ENCODE measurements at places on chromosomes 12 and 14.

GRCh38 chr14:36683083-36683724, 21.5 kb downstream of the PAX9 start:
- DNase-seq = no peak

DNA sequence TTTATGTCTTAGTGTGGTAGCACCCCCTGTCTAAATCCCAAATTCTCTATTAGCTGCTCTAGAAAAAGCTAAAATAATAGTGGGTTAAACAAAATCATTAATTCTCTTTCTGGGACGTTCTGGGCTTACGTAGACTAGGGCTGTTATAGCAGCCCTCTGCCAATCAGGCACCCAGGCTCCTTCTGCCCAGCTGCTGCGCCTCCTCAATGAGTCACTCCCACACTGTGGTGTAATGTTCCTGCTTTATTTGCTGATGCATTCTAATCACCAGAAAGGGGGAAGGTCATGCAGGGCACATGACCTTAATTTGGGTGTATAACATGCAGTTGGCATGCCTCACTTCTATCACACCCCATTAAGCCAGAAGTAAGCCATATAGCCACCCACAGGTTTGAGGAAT, 294.5 kb downstream of the GALC start:
- DNase-seq = no peak

DNA sequence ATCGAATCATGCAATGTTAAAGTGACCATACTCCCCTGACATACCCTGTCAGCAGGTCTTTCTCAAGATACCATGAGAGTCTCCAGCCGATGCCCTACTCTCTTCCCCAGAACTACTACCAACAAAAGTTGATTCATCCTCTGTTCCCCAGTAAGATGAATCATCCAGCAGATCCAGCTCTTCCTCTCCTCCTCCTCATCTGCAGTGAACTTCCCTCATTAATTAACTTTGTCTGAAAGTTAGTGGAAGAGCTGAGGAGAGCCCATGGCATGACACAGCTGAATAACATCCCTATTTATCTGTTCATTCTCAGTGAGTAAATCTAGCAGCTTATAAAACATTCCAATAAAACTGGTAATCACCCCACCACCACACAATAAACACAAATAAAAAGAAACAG, 213.4 kb downstream of the EGLN3 start:
- DNase-seq = no peak

DNA sequence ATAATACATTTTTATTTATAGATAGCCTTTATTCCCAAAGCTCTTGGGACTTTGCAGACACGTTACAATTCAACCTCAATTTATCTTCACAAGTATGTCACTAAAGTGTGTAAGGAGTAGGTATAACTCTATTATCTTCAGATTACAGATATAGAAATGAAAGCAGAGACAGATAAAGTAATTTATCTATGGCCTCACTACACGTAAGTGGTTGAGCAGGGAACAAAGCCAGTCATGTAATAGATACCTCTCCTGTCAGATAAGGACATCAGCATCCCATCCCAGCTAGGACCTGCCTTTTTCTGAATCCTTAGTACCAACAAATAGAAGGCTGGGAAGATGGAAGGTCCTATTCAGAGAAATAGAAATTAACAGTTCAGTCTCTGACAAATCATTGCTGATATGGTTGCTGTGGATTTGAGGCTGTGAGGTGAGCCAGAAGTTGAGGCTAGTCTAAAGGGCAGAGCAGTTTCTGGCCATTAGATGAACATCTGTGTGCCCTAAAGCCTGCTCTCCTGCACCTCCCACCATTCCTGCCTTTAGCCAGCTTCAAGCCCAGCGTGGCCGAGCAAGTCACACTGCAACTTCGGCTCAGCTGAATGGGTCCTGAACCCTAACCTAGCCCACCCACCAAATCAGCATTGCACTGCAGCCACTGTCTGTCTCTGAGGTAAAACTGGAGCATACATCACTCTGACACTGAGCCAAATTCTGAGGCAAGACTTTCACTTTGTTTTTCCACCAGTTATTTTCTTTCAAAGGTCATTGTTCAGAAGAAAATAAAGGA, 71.1 kb upstream of the PLEKHA5 start:
- DNase-seq = no peak

DNA sequence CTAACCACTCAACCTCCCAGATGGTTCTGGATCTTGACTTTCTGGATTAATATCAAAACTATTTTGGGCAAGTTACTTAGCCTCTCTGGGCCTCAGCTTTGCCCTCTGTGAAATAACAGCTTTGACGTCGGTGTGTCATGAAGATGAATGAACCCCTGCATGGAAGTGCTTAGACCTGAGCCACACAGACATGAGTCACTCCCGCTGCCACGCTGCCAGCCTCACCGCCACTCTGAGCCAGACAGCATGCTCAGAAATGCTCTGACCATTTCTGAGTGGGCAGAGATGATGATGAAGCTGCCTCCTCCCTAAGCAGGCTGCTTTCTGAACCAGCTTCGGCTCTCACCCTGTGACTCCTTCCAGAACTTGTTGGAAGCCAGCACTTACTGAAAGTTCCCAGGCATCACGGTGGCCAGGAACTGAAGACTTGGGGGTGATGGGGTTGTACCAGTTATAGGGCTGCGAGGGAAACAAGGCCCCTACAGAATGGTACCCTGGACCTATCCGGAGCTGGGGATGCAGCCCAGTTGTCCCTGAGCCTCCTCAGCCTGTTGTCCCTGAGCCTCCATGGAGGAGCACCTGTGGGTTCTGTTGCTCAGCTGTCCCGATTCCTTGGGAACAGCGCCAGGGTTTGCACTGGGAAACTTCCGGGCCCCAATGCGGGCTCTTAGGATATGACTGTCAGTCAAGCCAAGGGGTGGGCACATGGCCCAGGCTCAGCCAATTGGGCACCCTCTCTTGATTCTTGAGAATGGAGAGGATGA, 2.0 kb upstream of the CCDC197 start:
- DNase-seq = no peak

GRCh38 chr12:65536876-65537681, 258.6 kb downstream of the MSRB3 start:
- DNase-seq = no peak

- DNase-seq = no peak
Measured at GRCh38 chr12:118374909-118375308, 1.4 kb upstream of the SUDS3 start.

GRCh38 chr12:70052931-70053497, 190.2 kb upstream of the CNOT2 start:
- DNase-seq = peak; percentile 84

DNA sequence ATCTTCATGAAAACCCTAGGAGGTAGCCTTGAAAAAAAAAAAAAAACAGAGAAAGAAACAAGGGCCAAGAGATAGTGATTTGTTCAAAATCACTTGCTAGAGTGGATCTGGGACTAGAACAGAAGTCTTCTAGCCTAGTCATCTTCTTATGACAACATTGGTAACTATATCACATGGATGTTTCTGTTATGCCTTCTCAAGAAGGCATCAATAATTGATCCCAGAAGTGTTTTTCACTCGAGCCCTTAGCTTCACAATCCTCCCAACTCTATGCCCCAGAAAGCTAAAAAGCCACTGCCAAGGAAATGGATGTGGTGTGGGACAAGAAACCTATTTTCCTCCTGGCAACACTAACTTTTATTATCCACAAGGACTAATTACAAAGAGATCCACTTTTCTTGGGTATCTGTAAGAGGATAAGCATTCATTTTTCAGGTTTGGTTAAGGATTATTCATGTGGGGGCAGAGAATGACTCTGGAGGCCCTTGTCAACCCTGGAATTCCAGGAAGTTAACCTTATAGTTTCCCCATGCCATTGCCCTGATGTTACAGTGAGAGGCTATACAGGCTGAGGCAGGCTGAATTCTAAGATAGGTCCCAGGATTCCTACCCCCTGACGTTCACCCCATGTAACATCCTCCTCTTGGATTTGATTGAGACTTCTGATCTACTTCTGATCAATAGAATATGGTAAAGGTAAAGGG, 67.7 kb upstream of the CPM start:
- DNase-seq = no peak

GRCh38 chr12:123075646-123076171, 75.2 kb downstream of the PITPNM2 start:
- DNase-seq = peak; percentile 78

DNA sequence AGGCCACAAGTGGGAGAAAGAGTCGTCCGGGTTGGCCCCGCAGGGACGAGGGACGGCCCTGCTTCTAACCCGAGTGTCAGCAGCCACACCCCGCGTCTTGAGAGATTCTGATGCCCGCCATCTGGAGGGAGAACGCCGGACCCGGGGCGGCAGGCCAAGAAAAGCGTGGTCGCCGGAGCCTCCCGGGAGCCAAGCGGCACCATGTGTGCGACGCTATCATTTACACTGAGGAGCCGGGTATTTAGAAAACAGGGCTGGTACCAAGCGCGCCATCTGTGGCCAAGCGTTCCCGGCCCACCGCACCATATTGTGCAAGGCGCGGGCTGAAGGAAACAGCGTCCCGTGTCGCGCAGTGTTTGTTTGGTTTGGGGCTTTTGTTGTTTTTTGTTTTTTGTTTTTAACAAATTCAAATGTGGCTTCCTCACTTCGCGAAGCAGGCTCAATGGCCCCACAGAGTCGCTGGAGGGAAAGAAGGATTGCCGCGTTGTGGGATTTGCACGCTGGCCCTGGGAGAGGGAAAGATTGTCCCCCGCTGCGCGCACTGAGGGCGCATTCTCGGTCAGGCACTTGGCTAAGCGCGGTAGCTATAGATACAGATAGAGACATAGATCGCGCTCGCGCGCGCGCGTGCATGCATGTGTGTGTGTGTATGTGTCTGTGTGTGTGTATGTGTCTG, 153.8 kb downstream of the BCL11B start:
- no peak for DNase-seq

DNA sequence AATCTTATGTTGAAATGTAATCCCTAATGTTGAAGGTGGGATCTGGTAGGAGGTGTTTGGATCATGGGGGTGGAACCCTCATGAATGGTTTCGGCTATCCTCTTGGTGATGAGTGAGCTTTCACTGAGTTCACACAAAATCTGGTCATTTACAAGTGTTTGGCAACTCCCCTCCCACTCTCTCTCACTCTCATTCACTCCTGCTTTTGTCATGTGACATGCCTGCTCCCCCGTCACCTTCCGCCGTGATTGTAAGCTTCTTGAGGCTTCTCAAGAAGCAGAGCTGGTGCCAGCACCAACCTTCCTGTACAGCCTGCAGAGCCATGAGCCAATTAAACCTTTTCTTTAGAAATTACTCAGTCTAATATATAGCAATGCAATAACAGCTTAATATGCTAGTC, 245.4 kb downstream of the BMP4 start:
- no peak for DNase-seq

GRCh38 chr12:12946686-12947355, 5.1 kb downstream of the GPRC5D start:
- peak; percentile 89 for DNase-seq

- no peak for DNase-seq
Measured at GRCh38 chr12:6817662-6818157, 3.9 kb upstream of the GPR162 start.

DNA sequence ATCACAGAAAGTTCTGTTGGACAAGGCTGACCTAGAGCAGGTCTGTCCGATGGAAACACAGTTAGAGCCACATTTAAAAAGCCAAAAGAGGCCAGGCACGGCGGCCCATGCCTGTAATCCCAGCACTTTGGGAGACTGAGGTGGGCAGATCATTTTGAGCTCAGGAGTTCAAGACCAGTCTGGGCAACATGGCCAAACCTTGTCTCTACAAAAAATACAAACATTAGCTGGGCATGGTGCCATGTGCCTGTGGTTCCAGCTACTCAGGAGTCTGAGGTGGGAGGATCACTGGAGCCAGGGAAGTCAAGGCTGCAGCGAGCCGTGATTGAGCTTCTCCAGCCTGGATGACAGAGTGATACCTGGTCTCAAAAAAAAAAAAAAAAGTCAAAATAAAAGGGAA, 14.9 kb downstream of the UBE3B start:
- no peak for DNase-seq

DNA sequence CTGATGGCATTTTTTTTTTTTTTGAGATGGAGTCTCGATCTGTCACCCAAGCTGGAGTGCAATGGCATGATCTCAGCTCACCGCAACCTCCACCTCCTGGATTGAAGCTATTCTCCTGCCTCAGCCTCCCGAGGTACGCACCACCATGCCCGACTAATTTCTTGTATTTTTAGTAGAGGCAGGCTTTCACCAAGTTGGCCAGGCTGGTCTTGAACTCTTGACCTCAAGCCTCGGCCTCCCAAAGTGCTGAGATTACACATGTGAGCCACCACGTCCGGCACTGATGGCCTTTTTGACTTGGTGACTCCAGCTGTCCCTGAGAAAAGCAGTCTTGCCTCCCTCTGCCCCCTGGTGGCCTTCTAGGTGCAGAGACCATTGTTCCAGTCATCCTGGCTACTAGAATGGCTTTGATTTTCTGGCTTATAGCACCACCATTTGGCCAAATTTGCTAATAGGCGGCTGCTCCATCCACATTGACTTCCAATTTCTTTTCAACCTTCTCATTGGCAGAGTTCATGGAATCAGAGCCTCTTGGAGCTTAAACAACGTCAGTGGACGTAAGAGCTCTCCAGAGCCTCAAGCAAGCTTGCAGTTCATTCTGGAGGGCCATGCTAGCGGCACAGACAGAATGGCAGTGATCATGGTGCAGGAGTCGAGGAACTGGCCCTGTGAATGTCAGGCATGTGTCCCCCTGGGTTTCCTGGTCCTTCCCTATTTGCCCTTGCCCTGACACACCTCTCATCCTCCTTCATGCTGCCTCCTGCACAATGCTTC, 25.4 kb upstream of the EIF4B start:
- peak; percentile 94 for DNase-seq

GRCh38 chr14:48748151-48748675, 838.0 kb downstream of the RPS29 start:
- no peak for DNase-seq

GRCh38 chr14:33460164-33460563, 490.7 kb downstream of the EGLN3 start:
- no peak for DNase-seq

- no peak for DNase-seq
Measured at GRCh38 chr12:60148831-60149230, 553.0 kb downstream of the SLC16A7 start.

DNA sequence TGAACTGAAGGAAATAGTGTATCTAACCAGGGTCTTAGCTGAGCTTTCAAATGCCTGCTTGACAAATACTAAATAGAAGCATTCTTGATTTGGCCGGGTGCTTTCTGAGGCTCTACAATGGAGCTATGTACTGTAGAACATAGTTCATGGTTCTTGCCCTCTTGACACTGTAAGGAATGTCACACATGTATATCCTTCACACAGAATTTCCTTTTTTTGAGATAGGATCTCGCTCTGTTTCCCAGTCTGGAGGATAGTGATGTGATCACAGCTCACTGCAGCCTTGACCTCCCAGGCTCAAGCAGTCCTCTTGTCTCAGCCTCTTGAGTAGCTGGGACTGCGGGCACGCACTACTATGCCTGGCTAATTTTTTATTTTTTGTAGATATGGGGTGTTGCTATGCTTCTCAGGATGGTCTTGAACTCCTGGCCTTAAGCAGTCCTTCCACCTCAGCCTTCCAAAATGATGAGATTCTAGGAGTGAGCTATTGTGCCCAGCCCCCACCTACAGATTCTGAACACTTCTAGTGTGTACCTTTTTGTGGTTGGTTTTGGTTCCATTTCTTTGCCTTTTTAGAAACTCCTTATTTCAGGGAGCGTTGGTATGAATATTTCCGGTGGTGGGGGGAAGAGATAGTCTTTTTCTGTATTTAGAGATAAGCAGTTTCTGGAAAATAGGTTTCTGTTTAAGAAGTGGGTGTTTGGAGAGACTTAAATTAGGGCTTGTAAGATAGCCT, 4.2 kb downstream of the MLXIP start:
- no peak for DNase-seq

All from HepG2 (cell line).